ENCODE measurements at places on chromosomes 11 and 22. TPM values are rescaled to one million over a fixed set of nuclear protein-coding genes. Genes with fewer than 3 reads are reported as not detected.

Gene MIEF1
- total RNA-seq = 48.2 TPM

DNA sequence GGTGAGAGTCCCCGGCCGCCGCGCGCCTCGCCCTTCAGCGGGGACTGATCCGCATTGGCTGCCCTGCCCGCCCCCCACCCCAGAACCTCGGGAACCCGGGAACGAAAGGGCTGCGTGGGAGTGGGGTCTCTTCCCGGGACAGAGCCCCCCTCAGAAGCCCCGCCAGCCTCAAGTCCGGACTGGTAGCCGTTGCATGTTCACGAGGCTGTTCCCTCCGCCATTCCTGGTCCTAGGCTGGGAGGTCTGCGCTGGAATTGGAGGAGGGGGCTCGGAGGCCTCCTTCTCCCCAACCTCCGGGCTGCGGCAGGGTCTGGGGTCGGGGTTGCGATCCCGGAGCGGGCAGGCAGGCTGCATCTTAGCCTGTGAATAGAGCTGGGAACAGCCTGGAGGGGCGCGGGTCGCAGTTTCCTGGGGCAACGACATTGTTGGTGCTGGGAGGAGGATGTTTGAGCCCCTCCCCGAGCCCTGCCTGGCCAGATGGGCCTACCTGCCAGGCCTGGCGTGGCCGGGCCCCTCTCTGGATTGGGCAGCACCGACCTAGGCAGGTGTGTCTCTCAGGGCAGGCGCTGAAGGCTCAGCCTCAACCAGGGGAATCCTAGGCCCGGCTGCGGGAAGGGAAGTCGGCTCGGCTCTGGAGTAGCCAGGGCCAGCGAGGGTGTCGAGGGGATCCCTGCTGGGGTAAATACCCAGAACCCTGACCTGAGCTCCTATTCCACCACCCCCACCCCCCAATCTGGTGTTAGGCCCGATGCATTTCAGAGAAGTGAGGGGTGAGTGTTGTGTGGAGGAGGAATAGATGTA is 670 bp downstream of the MAPK8IP1 start:
- no peak overlapping the region for H3K4me3 ChIP-seq
- H3K27ac ChIP-seq = no peak overlapping the region
- H3K4me1 ChIP-seq = peaks cover 9% of the 10 kb centered on the region
- H3K27me3 ChIP-seq = peaks cover 8% of the 10 kb centered on the region
- H3K36me3 ChIP-seq = no peaks in the 10 kb centered on the region
- no peak for DNase-seq

- H3K4me1 ChIP-seq = peaks cover 36% of the 10 kb centered on the region
- no peaks in the 10 kb centered on the region for H3K27me3 ChIP-seq
- H3K36me3 ChIP-seq = no peaks in the 10 kb centered on the region
- H3K4me3 ChIP-seq = peak overlapping the region; percentile 74
- peak; percentile 56 for DNase-seq
- peak overlapping the region; percentile 93 for H3K27ac ChIP-seq
Measured at GRCh38 chr22:46053563-46054090, 76.7 kb upstream of the WNT7B start.

GRCh38 chr11:110148775-110149744 is 55.9 kb downstream of the ZC3H12C start:
- no peak overlapping the region for H3K4me3 ChIP-seq
- no peak overlapping the region for H3K27ac ChIP-seq
- H3K27me3 ChIP-seq = peaks cover 3% of the 10 kb centered on the region
- DNase-seq = no peak

Measured in activated CD8-positive, alpha-beta T cell treated with anti-CD3 and anti-CD28 coated beads for 36 hours (primary cell).